Cortex of kidney (tissue), 1 donor: ENCODE measurements at places on chromosomes 2 and 18.

DNA sequence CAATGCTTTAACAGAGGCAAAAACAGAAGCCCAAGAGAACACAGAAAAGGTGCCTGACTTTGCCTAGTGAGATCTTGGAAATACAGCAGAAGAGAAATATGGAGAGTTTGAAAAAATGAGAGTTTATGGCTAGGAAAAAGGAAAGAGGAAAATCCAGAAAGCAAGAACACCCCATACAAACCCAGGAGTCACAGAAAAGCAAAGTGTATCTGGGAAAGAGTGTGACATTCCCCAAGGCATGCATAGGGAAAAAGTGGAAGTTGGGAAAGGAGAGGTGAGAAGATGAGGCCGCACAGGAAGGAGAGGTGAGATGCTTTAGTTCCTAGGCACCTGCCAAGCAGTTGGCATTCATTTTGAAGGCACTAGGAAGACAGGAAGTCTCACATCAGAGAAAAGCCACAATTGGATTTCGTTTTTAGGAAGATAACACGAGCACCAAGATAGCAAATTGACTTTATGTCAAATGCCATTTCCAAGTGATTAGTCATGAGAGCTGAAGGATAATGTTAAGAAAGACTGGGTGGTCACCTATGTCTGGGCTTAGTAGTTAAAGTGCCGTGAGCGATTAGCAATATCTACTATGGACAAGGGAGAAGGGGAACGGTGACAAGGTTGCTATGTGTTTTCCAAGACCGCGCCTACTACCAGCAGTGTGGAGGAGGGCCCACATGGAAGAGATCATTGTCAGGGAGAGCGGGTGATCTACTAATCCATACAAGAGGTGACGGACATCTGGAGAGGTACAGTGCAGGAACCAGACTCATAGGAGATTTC lies 224.1 kb upstream of the PARD3B start:
- no peak for DNase-seq

DNA sequence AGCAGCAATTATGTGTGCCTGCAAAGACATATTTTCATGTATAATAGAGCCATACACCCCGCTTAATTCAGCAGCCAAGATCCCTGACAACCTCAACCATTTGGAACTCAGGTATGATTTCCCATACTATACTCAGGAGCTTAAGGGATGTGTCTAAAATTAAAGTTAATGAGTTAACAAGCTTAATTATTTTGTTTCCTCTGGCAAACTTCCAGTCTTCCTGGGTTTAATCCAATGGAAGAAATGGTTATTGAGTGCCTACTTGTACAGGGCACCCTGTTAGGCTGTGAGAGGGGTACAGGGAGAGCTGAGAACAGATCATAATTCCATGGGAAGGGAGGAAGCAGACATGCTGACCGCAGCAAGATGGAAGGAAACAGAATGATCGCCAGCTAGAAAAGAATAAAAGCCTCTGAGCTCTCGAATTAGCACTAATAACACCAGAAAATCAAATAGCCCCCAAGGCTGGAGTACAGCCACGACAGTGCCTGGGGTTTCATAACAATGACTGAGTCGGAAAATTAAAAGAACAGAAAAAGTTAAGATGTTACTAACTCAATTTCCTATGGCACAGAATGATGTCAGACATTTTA lies 20.8 kb upstream of the CEP68 start:
- no peak for DNase-seq

- no peak for DNase-seq
Observed at GRCh38 chr2:118250001-118250400, 161.7 kb downstream of the INSIG2 start.

DNA sequence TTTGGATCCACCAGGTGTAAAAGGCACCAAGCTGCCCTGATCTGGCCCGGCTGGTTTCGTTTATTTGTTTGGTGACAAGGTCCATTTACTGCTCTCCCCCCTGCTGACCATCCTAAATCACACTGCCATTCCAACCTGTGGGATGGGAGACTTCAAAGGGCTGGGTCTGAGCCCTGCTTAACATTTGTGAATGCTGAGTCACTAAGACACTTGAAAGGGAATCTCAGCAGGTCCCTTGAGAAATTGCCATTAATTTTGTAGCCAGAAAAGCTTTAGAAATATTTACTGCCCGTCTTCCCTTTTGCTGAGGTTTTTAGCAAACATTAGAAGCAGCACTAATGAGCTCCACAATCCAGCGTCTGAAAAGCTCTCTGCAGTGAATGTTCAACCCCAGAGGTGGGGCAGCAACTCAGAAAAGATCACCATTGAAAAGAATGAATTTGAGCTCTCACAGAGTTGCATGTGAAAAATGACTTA lies 133.8 kb downstream of the ARL4C start:
- DNase-seq = no peak

- no peak for DNase-seq
Observed at GRCh38 chr2:63875131-63875527, 33.4 kb downstream of the UGP2 start.

DNA sequence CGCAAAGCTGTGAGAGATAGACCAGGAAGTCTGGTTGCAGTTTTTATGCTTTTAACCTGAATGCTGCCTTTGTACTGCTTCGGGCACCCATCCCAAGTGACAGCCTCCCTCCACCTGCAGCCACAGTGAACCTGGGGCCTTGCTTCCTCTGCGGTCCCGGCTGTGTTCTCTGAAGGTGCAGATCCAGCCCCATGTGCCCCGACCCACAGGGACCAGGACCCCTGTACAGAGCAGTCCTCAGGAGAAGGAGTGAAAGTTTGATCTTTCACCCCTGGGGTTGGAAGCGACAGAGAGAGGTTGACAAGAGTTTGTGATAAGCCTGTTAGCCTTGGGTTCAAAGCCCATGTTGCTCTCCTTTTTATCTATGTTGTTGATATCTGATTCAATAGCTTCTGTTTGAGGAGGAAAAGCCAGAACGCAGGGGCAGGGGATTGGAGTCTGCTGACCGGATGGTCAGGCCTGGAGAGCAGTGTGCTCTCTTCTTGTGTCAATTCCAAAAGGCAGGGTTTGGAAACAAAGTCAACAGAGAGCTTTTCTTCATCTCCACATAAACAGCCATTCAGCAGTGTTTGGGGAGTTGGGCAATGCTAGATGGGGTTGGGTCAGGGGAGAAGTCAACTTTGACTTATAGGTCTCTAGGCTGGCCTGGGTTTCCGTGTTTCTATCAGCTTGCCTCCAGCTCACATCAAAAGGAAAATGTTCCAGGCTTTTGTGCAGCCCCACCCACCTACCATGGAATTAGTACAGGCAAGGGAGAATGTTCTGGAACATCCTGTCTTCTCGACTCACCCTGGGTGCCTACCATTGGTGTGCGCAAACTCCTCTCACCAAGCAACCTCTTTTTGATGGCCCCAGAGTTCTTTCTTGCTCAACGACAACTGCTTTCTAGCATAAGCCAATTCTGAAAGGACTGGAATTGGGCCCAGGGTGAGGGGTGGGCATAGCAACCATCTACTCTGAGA lies 214.9 kb downstream of the ALPK2 start:
- no peak for DNase-seq

GRCh38 chr18:44750774-44751173 lies 70.1 kb downstream of the SETBP1 start:
- DNase-seq = no peak

DNA sequence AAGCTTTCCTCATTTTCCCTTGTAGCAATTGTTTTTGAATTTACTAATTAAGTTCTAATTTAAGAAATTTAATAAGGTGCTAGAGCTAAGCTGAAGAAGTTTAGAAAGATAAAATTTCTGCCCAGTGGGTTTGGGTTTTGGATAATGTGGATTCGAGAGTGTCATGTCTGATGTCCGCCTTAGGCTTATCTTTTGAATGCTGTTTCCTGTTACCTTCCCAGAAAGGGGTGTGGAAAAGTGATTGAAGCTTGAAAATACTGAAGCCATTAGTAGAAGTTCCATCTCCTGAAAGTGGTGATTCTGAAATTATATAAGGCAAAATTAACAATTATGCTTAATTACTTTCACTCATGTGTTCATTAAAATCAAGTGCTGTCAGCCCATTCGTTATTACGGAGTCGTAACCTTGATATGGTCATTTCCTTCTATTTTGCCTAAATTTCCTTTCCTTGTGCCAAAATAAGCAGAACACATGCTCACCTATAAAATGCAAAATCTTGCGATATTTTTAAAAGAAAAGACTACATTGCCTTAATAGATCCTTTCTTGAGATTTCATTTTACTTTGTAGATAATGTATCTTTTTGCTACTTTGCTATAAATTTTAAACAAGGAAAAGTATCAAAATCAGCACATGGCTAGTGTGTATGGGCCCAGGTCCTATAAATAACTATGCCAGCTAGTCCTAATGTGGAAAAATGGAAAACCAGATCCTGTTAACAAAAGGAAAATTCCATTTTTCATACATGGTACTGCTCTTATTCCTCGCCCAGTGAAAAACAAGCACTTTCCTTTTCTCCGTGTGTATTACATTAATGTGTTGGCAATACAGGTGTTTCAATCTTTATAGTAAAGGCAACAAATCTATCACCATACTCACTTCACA lies 97.3 kb downstream of the ICOS start:
- DNase-seq = no peak

DNA sequence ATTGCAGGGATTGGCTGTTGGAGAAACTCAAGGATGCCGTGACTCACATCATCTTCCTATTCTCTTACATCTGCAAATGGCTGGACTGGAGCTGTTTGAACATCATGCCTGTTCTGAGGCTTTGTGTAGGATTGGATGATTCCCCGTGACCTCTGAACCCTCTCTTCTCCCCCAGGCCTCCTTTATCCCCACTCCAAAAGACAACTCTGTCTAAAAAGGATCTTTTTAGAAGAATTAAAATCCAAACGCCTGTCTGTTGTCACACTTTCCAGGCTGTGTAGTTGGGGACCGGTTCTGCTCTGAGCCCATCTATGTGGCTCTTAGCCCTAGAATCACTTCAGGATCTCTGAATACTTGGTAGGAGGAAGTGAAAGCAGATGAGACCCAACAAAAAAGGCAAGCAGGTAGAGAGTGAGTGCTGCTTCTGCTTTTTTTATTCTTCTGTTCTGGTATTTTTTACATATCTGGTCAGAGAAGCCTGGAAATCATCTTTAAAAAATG lies 565 bp downstream of the SP140 start:
- DNase-seq = no peak

GRCh38 chr2:41920812-41921211 lies 127.0 kb upstream of the PKDCC start:
- DNase-seq = no peak

GRCh38 chr2:99865818-99866676 lies 276.3 kb downstream of the AFF3 start:
- no peak for DNase-seq

GRCh38 chr2:67686254-67686653 lies 289.1 kb downstream of the ETAA1 start:
- no peak for DNase-seq

GRCh38 chr2:28648147-28648546 lies 103.5 kb upstream of the PPP1CB start:
- no peak for DNase-seq

DNA sequence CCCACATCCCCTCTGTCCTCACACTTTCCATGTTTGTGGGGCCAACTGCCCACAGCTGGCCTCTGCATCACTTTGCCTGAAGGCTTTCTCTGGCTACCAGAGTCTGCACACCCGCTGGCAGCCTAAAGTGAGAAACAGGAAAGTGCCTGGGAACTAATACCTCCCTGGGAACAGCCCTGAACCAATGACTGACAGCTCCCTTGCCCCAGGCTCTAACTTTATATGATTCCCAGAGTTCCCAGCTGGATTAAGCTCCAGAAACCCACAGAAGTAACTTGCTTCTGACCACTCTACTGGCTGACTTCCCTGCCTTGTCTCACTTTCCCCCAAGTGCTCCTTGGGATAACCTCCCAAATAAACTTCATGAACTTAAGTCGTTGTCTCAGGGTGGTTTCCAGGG lies 159.6 kb upstream of the LMAN1 start:
- no peak for DNase-seq

DNA sequence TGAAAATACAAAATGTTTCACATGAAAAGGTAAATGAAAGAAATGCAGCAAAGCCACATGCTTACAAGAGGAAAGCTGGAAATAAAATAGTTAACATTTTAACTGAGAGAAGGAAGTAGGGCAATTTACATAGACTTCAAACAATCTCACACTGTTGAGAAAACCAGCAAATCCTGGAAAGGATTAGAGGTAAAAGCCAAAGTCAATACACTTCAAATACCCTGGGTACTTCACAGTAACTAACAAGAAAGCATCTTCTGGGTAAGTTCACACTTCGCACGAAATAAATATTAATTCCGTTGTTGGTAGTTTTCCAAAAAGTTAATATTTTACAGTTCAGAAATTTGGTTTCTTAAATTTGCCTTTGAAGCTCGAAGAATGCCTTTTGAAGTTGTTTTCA lies 3.5 kb upstream of the ERICH2 start:
- DNase-seq = no peak

DNA sequence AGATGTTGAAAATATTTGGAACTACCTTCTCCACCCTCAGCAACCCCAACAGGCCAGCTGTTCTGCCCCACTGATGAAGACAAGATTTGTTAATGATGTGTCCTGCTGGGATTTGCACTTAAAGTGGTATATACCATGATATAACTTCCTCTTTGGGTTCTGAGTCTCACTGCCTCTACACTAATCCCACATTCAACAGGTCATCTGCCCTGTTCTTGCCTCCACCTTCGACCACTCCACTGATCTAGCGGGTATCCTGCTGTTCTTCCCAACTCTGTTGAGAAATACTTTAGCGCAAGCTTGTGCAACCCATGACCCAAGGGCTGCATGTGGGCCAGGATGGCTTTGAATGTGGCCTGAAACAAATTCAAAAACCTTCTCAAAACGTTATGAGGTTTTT lies 72.7 kb downstream of the LRP1B start:
- DNase-seq = no peak

GRCh38 chr2:123127236-123127635 lies 897.9 kb upstream of the CNTNAP5 start:
- no peak for DNase-seq
